ENCODE measurements at places on chromosomes 12 and 14.

GRCh38 chr12:98224584-98225221 is 290.7 kb upstream of the TMPO start:
- no peak for DNase-seq

- DNase-seq, result no peak
Measured at GRCh38 chr12:25585662-25586061, 32.6 kb upstream of the LMNTD1 start.

GRCh38 chr12:30243426-30243825 is 452.2 kb downstream of the IPO8 start:
- DNase-seq, result no peak

DNA sequence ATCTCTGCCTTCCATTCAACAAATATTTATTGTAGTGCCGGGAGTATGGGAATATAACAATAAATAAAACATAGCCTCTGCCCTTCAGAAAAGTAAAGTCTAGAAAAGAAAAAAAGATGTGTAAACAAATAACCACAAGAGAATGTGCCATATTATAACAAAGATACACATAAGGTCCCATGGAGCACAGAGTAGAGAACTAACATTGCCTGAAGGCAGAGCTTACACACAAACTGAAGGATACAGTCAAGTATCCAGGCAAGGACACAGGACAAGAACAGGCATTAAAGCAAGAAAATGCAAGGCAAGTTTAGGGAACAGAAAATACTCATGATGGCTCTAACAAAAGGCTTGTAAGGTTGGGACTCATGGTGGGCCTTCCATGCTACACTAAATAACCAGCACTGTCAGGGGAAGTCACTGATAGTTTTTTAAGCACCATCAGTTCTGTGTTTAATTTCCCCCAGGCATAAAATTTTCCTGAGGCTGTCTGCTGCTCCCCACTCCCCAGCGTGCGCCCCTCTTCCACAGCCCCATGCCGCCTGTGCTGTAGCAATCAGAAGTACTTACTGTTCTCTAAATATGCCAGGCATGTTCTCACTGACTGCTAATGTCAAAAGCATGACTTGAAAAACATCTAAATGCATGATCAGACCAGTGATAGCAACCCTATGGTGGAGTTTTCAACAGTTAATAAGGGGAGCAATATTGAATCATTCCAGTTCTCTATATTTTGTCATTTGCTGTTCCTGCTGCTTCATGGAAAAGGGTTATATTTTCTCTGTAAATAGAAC is 77.8 kb downstream of the ANKS1B start:
- no peak for DNase-seq

DNA sequence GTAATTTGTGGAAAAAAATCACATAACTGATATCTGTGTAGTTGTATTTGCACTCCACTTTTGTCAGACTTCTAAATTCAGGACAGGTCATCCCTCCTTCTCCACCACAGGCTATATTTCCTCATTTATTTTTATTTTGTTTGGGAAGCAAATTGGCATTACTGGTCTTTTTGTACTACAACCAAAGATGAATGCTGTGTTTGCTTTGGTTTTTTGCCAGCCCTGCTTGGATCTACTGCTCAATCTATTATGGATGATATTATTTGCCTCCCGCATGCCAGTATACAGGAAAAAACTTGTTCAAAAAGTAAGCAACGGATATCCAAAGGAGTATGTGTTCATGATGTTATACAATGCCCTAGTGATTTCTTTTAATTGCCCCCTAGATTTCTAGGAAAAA is 948.8 kb downstream of the TRHDE start:
- DNase-seq, result no peak

DNA sequence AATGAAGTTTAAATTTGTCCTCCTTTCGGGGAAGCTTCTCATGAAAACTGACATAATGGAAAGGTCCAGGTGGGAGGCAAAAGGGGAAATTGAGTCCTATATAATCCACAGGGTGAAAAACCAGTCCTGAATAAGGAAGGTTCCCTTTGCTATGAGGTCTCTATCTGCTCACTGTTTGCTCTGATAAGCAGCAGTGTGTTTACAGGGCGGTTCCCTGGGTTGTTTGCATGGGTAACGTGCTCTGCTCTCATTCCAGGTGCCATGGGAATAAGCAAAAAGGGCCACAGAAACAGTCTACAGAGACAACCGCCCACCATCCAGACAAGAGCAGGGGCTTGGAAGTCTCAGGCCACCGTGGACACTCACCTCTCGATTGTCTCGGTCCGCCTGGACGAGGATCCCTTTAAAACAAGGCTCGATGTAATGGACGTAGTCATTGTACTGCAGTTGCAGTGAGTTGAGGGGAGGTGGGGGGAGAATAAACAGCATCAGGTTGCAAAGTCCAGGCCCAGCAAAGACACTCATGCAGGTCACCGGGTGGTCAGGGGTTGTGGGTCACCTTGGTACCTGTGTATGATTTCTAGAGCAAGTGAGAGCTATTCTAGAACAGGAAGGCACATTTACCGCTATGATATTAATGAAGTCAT is 32.7 kb downstream of the CACNA2D4 start:
- DNase-seq, result no peak

GRCh38 chr12:88957358-88957757 is 377.1 kb upstream of the KITLG start:
- DNase-seq, result no peak

GRCh38 chr12:129466499-129466898 is 437.3 kb downstream of the TMEM132D start:
- no peak for DNase-seq

DNA sequence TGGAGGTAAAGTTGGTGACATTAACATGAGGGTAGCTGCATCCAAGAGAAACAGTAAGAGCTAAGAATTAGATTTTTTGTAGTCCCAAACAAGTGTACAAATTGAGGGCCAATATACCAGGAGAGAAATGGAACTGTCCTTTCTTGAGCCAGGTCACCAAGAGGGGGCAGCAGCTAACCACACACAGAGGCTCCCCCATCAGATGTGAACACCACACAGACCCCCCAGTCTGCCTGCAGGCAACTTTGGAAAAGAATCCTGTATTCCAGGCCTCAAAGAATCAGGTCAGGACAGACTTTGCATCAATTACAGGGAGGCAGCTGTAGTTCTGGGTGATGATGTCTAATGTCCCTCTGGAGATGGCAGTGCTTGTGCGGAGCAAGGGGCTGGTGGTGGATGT is 77.9 kb downstream of the SPTB start:
- no peak for DNase-seq

- no peak for DNase-seq
Measured at GRCh38 chr12:24014915-24015832, 65.7 kb upstream of the SOX5 start.

- DNase-seq, result peak; percentile 70
Measured at GRCh38 chr14:68910540-68910939, 68.6 kb downstream of the ACTN1 start.

All from suppressor macrophage treated with lipopolysaccharide for 1 hour (primary cell).